ENCODE measurements at places on chromosomes 5 and 9.

DNA sequence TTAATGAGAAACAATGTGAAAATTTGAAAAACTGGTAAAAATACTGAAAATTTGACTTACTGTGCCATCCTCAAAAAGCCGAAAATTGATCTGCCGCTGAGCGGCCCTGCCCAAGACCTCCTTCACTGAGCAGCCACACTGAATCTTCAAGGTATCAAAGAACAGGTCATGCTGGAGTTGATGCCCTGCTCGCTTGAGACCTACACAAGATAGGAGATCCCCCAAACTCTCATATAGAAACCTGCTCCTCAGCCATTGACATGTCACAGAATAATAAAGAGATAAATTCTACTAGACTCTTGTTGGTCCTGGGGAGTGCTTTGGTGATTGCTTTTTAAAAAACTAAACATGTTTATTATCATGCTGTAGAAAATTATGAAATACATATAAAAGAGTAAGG lies 52.7 kb downstream of the GLDC start:
- DNase-seq, result no peak

DNA sequence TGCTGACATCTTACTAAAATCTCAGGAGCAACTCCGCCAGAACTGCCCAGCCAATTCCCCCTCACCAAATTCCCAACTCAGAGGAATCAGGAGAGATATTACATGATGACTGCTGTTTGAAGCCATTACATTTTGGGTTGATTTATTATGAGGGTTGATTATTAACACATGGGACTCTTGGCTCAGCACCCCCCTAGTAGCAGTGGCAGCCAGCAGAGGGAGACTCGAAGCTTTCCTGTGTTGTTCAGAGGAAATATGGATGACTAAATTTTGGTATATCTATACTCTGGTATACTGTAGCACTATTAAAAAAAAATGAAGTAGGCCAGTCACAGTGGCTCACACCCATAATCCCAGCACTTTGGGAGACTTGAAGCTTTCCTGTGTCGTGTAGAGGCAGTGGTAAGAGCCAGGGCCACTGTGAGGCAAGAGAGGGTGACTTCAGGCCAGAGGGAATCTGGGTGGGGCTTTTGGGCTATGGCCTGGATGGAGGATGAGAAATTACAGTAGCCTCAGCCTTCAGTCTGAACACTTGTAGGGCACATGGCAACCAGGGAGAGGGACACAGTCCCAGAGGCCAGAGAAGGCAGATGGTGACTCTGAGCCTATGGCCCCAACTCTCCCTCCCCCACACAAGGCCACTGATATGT lies 111.4 kb downstream of the LHX2 start:
- no peak for DNase-seq

DNA sequence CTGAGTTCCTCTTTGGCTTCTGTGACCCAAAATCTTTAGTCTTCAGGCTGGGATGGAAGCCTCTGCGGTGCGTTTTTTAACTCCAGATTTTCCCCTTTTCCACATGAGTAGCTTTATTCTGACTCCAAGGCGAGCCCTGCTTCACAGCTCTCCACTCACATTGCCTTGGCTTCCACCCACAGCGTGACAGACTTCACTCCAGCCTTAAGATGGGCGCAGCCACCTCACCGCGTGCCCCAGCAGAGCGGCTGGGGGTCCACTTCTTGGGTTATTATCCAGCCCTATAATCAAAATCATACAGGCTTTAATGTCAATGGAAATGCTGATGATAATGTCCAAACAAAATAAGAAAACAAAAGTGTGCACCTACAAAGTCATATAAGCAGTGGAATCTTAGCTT lies 1.2 kb downstream of the EXOC3 start:
- no peak for DNase-seq

DNA sequence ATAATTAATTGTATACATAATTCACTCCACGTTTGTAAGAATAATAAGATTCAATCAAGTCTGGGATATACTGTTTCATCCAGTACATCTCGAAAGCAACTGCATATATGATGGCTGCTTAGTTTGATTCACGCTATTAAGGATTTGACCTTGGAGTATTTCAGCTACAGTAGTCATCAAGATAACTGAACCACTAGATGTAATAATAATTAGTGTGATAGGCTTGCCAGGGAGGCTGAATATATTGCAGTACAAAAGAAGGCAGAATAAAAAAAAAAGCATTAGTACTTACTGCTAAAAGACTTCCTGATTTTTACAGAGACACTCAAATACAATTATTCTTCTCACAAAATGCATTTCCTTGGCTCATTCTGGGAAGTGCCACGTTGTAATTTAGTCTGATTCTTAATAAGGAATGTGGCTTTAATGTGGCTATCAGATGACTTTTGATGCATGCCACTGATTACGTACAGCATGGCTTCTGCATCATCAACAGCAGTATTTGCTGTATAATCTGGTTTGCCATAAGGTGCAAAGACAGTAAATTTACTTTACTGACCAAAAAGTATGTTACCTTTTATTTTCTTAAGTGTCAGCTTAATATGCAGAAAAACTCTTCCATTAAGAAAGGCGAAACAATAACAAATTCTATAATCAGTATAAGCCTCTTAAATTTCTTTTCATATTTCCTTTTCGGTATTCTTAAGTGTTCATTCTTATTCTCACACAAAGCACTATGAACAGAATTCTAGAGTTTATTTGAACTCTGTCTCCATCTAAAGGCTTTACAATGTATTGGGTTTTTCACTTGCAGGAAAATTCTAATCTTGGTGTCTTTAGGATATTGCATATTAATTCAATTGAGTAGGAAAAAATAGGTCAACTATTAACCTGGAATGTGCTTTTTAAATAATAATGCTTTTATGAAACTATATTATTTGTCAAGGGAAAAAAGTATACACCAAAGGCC lies 166.4 kb downstream of the SLF1 start:
- DNase-seq, result peak; percentile 7

DNA sequence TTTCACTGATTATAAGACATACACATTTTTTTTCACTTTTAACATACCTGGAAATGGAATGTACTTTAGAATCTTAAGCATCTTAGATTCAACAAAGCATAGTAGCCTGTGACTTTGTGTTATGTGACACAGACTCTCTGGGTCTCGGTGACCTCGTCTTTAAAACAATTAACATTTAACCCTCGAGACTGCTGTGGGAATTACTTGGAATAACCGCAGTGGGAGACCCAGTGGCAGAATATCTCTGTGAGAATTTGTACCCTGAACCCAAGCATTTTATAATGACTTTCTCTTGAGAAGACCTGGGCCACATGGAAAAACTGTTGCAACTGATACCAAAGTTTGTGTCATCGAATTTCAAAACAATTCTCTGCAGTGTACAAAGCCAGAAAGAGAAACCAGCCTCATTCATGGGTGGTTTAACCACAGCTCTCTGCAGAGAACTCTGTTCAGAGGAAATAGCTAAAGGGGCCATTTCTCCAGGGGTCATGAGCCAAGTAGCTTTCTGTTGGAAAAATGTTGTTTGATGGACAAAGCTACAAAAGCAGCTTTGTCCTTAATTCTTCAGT lies 10.0 kb upstream of the RETREG1 start:
- no peak for DNase-seq

DNA sequence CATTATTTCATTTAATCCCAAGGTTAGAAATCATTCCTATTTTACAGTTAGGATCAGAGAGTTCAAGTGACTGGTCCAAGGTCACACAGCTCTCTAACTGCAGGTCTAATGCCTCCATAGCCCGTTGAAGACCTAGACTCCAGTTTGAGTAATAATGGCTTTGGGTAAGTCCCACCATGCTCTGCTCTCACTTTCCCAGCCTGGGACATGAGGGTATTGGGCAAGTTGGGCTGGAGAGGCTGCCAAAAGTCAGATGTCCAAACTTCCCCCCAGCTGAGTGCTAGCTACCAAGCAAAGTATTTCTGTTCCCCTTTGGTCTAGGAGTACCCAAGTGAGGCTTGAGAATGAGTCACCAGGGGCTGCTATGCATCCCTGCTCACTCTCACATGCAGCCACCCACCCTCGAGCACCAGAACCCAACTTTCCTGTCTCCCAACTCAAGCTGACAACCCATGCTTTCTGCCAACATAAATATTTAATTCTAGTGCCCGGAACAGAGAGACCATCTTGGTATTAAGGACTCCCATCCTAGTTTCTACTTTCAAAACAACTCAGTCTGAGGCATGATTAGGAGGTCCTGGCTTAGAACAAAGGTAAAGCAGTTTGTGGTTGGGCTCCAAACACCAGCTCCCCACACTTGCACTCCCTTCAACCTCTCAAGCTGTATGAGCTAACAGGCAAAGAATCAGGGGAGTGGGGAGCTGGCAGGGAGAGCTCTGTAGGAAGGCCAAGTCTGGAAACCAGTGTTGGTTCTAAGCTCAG lies 236.5 kb upstream of the TRIM32 start:
- no peak for DNase-seq

DNA sequence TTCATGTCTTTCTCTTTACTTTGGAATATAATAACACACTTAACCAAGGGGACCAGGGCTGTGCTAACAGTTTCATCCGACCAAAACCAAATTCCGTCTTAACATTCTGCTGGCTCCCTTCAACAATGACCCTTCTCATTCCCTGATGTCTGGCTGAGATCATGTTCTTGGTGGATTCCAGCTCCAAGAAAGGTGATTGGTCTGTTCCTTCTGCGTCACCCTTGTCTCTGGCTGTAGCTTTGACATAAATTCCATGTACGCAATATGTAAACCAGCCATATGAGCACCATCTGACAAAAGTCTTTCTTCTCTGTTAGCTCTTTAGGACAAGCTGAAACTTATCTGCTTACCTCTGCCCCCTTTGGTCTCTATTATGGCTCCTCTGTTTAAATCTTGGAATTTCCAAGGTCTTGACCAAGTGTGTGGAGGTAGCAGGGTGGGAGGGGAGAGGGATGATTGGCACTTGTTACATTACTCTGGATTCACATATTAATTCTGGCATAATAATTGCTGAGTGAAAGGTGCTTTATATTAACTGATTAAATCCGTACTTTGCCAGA lies 45.7 kb upstream of the HSD17B4 start:
- no peak for DNase-seq

GRCh38 chr9:129962889-129963703 lies 79.9 kb downstream of the FNBP1 start:
- DNase-seq, result no peak

- no peak for DNase-seq
These were observed 73.8 kb upstream of the TBC1D2 start for GRCh38 chr9:98329281-98329680.

- DNase-seq, result no peak
These were observed 16.2 kb upstream of the MAT2B start for GRCh38 chr5:163489055-163489744.

All from NCI-H510A treated with DMSO at 0.1 percent for 48 hours (cell line).